ENCODE measurements at places on chromosomes 3 and 15.

DNA sequence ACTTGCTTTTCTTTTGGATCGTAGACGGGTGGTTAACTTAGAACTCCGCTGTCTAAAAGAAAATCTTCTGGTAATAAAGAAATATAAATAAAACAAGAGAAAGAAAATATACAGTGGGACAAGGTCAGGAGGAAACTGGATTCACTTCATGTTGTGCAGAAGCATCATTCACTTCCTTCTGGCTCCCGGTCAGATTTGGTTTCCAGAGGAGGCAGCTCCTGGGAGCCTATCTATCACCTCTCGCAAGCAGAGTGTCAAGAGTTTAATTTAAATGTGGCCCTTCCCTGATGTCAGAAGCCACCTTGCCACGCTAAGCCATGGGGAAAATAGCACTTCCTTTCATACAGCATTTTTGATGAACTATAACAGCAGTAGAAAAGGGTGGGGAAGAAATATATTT is 139.1 kb downstream of the NSMCE3 start:
- peak; percentile 38 for DNase-seq

GRCh38 chr15:80061582-80061981 is 2.1 kb downstream of the ZFAND6 start:
- DNase-seq = no peak

DNA sequence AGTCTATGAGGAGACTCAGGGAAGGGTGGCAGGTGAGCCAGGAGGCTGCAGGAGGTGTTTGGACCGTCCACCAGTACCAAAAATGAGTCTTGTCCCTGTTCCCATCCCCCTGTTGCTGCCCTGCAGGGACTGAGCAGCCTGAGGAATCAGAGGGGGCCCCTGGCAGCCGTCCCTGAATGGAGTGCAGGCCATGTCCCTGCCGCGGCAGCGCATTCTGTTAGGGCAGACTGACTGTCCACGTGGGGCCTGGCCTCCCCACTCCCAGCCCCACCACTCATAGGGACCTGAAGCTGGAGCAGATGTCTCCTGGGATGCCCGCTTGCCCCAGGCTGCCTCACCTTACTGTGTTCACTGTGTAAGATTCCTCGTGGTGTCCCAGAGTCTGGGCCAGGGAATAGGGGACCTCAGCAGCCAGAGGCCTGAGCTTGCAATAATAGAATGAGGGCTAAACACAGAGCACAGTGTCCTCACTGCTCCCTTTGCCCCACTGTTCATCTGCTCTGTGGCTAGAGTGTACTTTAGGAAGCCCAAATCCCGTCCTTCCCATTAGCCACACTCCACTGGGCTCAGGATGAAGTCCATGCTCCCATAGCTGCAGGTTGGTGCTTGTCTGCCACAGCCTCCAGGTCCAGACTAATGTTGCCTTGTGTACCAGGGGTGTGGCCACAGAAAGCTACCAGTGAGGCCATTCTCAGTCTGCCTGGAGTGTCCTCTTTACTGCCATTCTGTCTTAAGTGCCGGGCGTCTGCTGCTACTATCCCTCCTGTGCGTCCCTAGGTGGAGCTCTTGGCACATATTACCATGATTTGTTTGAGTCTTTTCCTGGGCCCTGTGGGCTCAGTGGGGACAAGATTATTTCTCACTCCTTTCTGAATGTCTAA is 63.2 kb downstream of the HCN4 start:
- peak; percentile 82 for DNase-seq

- DNase-seq = no peak
Measured at GRCh38 chr3:100548053-100548452, 55.6 kb downstream of the TMEM45A start.

DNA sequence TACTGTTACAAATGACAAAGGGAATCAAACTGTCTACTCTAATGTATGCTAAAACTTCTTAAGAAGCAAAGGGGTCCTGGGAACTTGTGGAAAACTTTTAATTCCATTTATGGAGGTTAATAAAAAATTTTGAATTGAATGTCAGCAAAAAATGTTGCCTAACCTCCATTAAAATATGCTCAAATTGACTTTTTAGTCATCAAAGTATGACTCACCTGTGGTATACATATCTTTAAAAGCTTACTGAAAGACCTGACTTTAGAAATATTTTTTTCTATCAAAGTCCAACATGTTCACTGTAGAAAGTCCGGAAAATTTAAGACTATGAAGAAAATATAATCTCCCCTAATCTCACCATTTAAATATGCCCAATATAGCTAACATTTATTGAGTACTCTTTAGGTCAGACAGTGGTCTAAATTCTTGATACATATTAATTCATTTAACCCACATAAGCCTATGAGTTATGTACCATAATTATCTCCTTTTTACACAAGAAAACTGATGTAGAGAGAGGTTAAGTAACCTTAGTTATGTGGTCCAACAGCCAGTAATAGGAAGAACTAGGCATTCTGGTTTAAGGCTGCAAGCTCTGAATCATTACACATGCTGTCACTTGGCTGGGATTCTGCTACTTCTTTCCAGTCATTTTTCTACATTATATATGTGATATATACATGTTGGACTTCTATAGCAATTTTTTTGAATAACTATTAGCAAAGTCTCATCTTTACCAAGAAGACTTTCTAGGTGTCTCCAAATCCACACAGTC is 83.6 kb downstream of the PDZRN3 start:
- DNase-seq = no peak

DNA sequence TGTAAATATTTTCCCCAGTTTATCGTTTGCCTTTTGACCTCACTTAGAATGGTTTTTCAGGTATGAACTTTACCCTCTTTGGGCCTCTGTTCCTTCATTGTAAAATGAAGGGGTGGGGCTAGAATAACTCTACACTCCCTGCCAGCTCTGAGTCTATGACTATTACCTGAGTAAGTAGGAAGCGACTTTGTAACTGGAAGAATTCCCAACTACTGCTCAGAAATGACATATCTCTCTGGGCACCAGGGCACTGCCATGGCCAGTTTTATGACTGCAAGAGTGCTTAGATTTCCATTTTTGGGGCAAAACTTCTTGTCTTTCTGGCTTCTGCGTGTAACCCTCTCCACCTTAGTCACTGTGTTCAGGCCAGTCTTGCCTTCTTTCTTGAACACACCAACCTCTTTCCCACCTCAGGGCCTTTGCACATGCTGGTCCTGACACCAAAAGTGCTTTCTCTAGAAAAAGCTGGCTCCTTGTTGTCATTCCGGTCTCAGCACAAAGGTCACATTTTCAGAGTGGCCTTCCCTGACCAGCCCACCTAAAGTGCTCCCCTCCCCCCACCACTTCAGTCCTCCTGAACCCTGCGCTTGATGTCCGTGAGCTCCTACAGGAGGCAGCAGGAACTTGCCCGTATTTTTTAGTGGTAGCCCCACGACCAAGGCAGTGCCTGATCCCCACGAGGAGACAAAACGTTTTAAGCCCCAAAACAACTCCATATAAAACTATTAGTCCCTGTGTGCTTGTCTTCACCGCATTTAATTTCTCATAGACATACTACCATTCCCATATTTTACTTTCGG is 25.6 kb downstream of the CDCP1 start:
- no peak for DNase-seq

DNA sequence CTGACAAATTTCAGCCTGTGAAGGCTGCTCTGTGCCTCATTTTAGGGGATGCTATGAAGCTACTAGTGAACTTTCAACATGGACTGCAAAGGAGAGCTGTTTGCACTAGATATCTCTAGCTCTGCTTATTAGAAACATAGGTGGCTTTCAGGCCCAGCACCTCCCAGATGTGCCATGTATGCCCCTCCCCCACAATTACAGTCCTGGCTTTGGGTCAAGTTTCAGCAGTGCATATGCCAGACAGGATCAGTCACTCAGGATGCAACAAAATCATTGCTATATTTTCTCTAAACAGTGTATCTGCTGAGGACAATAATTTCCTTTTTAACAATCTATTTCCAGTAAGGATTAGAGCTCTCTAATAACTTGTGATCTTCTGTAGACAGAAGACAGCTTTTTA is 178.8 kb upstream of the STAC start:
- DNase-seq = no peak

DNA sequence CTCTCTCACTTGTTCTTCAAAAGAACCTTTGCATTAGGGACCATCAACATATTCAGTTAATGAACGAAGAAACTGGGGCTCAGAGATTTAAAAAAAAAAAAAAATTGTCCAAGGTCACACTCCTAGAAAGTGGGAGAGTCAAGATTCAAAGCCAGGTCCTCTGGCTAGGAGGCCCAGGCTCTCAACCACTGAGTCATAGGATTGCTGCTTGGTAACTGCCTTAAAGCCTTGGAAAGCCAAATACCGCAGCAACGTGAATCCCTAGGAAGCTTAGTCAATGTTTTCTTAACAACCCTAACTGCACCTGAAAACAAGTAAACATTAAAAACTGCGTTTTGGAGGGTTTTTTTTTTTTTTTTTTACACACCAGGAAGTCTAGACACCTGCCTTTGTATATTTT is 156.8 kb downstream of the WNT5A start:
- peak; percentile 18 for DNase-seq

GRCh38 chr15:42145546-42146455 is 10.6 kb downstream of the PLA2G4F start:
- peak; percentile 30 for DNase-seq

GRCh38 chr3:104102386-104102785 is 1264.3 kb upstream of the ALCAM start:
- DNase-seq = peak; percentile 36

DNA sequence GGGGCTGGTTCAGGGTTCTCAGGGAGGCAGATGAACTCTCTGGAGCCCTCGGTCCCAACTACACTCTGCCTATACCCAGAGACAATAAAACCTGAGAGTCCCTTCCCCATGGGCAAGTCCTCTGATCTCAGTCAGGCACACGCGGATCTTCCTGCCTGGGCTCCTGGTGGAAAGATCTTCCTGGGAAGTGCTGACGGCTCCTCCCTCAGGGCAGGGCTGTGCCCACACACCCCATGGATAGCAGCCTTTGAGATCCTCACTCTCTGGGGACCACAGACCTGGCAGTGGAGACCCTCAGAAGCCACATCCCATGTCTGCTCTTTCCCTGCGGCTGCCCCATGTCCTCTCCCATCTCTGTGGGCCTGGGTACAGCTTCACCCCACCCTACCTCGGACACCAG is 10.4 kb downstream of the SH2D7 start:
- no peak for DNase-seq

DNA sequence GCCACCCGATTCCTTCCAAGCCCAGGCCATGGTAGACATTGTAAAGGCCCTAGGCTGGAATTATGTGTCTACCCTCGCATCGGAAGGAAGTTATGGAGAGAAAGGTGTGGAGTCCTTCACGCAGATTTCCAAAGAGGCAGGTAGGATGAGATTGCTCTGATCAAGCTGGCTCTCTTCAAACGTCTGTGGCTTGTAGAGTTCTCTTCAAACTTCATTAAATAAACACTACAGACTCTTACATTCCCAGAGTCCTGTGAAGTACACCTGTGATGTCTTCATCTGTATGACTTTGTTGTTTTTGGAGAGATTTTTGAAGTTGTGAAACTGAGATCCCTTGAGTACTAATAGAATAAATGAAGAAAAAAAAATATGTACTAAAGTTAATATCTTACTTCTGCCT is 285.6 kb downstream of the GRM7 start:
- no peak for DNase-seq

DNA sequence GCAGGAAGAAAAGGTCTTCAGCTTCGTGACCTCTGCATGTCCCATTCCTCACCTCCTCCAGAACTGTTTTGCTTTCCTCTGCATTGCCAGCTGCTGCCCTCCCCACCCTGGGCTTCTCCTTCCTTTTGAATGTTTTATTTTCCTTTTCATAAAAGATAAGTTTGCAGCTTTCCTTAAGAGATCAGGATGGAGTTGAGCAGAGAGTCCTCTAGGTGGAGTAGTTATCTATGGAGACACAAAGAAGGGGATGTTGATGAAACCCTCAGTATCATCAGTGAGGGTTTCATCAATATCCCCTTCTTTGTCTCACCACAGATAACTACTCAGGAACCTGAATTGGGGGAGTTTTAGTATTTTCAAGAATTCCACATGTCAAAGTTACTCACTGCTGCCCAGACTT is 19.0 kb upstream of the SLC25A36 start:
- DNase-seq = no peak

DNA sequence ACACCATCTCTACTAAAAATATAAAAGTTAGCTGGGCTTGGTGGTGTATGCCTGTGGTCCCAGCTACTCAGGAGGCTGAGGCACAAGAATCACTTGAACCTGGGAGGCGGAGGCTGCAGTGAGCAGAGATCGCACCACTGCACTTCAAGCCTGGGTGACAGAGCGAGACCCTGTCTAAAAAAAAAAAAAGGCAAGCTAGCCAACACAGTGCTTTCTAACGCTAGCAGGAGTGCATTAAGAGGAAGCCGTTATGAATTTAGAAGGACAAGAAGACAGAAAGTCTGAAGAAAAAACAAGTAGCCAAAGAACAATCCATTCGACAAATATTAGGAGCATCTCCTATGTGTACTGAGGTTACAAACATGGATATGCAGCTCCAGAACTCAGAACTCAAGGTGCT is 28.6 kb downstream of the BHLHE40 start:
- DNase-seq = no peak

DNA sequence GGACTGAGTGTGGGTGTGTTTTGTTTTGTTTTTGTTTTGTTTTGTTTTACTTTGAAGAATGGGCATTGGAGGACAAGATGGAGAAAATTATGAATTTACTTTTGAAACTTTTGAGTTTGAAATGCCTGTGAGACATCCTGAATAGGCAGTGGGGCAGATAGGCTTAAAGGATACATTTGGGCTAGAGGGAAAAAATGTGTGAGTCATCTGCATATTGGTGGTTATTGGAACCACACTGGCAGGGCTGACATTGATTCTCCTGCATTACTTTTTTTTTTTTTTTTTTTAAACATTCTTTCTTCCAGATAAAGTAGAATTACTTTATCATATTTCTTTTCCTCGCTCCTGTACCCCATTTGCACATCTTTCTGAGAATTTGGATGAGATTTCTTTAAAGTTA is 56.1 kb downstream of the CALML4 start:
- no peak for DNase-seq

- peak; percentile 26 for DNase-seq
Measured at GRCh38 chr15:65884511-65884910, 15.2 kb downstream of the RAB11A start.

- no peak for DNase-seq
Measured at GRCh38 chr15:80844011-80844732, 65.0 kb downstream of the CEMIP start.

DNA sequence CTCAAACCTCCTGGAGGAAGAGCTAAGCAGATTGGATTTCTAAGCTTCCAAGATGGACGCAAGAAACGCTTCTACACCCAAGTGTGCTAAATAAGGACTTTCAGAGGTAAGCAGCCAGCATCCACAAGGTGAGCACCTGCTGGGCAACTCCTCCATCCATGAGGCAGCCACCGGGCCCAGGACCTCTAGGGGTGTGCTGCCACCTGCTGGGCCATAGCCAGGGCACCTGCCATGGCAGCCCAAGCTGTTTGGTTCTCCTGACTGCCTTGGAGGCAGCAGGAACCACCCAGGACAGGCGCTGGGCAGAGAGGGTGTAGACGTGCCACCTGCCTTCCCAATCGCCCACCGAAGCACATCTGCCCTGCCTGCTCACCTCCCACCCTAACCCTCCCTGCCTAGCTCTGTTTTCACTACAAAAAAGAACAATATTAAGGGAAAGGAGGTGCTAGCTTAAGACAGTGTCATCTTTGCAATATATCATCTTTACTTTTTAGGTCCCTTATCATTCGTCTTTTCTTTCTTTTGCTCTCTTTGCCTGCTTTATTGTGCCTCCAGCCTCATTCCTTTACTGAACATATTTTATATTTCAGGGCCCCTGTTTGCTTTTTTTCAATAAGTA is 12.9 kb downstream of the C15orf62 start:
- DNase-seq = peak; percentile 91

All from kidney (tissue), 22 donors.